ENCODE measurements at places on chromosomes 12 and 14.

- DNase-seq: no peak
These were observed 8.9 kb upstream of the METTL17 start for GRCh38 chr14:20980906-20981305.

DNA sequence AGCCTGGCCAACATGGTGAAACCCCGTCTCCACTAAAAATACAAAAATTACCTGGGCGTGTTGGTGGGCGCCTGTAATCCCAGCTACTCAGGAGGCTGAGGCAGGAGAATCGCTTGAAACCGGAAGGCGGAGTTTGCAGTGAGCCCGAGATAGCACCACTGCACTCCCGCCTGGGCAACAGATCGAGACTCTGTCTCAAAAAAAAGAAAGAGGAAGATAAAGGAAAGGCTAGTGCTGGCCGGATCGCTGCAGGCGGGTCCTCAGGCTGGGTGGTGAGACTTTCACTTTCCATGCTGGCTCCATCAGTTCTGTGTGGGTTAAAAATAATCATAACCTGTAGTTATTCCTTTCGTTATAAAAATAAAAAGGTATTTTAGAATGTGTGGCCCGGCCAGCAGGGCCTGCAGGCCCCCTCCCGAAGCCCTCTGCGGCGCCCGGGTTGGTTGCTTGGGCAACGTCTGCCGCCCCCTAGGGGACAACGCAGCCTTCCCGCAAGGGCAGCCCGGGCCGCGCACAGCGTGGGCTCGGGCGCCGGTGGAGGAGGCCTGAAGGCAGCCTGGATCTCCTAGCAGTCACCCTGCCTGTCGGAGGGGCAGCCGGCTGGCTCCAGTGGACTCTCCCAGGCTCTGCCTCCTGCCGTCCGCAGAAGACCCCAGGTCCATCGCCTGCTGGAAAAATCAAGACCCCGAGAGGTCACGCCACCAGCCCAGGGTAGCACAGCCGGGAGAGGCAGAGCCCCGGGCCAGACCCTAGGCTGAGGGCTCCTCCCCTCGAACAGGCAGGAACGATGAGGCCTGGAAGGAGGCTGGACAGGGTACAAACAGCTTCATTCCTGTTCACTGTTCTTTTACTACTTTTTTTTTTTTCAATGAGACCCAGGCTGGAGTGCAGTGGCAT, 5.0 kb upstream of the SLC25A47 start:
- DNase-seq: peak; percentile 65

DNA sequence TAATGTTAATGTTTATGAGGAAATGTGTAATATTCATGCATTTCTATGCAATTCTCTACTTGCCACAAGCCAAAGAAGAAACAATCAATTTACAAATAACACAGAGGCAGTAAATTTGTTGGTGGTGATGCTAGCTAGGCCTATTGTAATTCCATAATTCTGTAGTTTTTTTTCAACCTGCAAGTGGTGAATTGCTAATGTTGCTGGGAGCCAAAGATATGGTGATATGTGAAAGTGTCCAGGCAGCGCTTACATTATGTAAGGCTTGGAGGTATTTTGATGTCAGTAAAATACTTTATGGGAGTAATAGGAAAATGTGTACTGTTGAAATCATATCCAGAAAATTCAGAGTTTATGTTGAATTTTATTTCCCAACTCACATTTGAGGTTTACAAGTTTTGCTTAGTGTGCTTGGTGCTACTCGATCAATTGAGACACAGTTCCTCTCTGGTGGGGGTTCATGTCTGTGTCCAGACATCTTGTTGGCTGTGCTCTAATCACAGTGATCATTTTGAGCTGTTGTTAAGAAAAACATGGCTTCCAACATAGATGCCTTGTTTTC, 23.2 kb downstream of the TMTC2 start:
- no peak for DNase-seq

DNA sequence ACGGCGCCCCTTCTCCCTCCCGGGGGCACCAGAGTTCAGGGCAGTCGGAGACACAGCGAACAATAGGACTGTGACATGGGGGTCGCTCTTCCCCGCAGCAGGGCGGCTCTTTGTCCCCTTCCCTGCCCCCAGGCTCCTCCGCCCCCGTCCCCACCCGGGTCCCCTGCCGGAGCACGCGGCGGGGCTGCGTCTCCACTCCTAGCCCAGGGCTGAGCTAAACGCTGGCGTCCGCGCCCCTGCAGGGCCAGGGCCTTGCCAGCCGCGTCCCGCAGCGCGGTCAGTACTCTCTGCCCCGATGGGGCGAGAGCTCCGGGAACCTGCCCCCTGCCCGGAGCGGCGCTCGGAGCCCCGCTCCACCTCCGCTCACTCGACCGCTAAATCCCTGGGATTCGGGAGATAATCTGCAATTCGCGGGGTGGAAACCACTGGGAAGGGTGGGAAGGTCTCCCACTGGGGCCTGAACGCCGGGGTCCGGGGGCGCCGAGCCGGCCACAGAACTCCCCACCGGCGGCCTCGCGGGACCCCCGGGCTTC, 825 bp upstream of the CCDC85C start:
- DNase-seq: peak; percentile 22

- no peak for DNase-seq
These were observed 381.8 kb downstream of the BTG1 start for GRCh38 chr12:91763654-91764370.

DNA sequence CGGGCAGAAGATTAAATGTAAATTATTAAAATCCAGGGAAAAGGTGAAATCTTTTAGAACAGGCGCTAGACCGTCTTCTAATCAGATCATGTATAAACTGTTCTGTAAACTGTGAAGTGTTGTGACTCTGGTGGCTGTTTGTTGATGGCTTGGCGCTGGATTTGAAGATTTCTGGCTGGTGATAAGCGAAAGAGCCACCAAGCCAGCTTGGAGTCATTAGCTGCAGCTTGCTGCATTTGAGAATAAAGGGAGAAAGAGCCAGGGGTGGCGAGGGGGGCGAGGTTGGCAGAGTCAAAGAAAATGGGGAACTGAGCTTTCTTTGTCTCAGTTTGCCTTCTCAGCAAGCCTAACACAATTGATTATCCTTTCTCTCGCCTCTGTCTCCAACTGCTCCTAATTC, 8.0 kb downstream of the SYNDIG1L start:
- no peak for DNase-seq

GRCh38 chr14:94449930-94450329, 2.7 kb downstream of the SERPINA11 start:
- no peak for DNase-seq

DNA sequence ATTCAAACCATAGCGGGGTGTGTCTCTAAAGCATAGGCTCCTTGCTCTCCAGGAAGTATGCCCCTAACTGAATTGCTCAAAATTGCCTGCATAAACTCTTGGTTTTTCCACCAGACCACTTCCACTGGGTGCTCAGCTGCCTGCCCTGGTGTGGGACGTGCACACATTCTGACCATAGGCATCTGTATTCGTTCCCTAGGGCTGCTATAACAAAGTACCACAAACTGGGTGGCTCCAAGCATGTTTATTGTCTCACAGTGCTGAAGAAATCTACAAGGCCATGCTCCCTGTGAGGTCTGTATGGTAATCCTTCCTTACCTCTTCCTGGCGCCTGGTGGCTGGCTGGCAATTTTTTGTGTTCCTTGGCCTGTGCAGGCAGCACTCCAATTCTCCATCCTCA, 16.4 kb upstream of the GALNT6 start:
- no peak for DNase-seq

GRCh38 chr12:30989754-30990153, 63.2 kb downstream of the TSPAN11 start:
- no peak for DNase-seq

- no peak for DNase-seq
These were observed 136.6 kb upstream of the SLC38A2 start for GRCh38 chr12:46509135-46509534.

DNA sequence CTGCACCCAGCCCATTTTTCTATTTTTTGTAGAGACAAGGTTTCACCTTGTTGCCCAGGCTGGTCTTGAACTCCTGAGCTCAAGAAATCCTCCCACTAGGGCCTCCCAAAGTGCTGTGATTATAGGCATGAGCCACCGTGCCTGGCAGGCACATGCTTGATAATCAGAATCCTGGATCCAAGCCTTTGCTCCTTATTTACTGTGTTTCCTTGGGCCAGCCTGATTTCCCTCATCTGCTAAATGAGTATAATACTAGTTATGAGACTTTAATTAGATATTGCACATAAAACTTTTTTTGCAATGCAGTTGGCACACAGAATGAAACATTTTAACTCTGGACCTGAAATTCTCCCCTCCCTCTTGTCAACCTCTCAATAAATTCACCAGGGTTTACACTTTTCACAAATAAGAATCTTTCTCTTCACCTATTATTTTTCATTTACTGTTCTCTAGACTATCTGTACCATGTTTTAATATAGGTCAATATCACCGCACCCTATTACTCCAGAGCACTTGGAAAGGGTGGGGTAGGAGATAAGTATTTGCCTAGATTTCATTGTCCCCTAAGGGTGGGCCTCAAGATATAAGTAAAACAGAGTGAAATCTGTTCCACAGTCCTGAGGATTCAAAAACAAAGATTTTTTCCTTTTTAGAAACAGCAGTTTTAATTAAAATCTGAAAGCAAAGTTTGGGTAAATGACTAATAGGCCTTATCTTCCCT, 69.2 kb upstream of the NR2C1 start:
- no peak for DNase-seq

GRCh38 chr12:7610006-7610405, 55.7 kb downstream of the APOBEC1 start:
- no peak for DNase-seq

- DNase-seq: no peak
These were observed 41.7 kb downstream of the RASSF9 start for GRCh38 chr12:85794531-85794930.

DNA sequence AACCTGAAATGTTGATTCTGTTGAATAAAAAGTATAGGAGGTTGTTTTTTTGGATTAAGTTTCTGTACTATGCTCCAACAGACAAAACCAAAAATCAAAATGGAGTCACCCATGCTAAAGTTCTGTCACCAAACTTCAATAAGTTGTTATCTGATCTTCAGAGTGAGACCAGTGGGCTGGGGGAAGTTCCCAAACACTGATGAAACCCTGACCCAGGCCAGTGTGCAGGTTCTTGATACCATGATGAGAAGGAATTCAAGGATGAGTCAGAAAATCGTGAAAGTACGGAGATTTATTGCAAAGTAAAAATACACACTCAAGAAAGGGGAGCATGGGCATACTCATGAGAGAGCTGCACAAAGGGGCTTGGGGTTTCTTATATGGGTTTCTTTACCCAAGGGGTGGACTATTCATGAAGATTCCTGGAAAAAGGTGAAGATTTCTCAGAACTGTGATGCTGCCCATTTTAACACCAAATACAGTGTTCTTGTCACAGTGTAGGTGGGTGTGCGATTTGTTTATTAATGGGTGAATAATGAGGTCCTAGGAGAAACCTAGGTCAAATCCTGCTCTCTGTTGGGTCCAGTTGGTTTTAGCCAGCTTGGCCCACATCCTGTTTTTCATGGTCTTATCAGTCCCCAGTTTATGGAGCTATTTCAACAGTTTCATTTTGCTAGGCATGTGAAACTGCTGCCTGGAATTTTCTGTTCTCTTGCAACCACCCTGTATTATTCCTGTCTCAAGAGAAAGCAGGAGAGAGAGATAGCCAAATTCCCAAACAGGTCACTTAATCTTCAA, 27.5 kb upstream of the DENND5B start:
- DNase-seq: no peak

GRCh38 chr12:67352682-67353081, 83.5 kb downstream of the CAND1 start:
- no peak for DNase-seq

- no peak for DNase-seq
These were observed 25.1 kb downstream of the PRKAB1 start for GRCh38 chr12:119692997-119693396.

- DNase-seq: peak; percentile 75
These were observed 438 bp downstream of the DDX54 start for GRCh38 chr12:113184900-113185179.

- no peak for DNase-seq
These were observed 464.9 kb downstream of the PDZRN4 start for GRCh38 chr12:41652981-41653380.

DNA sequence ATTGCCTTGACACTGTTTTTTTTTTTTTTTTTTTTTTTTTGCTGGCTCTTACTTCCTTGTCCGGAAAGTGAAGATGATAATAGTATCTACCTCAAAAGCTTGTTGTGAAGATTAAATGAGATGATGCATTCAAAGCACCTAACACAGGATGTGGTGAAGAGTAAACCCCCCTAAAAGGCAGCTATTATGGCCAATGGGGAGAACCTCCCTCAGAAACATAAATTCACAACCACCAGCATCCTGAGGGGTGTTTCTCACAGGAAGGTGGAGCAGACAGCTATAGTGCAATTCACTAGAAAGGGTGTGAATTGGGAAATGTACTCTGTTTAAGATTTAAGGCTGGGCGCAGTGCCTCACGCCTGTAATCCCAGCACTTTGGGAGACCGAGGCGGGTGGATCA, 85.4 kb upstream of the CRY1 start:
- no peak for DNase-seq

- DNase-seq: no peak
These were observed 147.7 kb upstream of the SYT10 start for GRCh38 chr12:33587354-33587753.

DNA sequence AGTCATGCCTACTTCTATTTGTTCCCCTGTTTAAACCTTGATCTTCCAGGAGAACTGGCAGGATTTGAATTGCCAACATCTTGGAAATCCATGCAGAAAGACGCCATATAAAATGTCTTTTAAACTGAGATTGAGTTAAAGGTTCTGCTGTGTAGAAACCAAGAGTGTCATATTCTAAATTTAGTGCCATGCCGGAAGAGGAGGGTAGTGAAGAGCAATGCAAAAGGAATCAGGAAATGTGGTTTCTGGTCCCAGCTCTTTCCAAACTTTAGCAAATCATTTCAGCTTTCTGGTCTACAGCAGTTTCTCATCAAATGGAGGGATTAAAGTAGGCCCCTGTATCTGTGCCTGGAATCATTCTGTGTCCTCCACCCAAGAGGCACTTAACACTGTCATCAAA, 85.7 kb downstream of the BTG1 start:
- no peak for DNase-seq

DNA sequence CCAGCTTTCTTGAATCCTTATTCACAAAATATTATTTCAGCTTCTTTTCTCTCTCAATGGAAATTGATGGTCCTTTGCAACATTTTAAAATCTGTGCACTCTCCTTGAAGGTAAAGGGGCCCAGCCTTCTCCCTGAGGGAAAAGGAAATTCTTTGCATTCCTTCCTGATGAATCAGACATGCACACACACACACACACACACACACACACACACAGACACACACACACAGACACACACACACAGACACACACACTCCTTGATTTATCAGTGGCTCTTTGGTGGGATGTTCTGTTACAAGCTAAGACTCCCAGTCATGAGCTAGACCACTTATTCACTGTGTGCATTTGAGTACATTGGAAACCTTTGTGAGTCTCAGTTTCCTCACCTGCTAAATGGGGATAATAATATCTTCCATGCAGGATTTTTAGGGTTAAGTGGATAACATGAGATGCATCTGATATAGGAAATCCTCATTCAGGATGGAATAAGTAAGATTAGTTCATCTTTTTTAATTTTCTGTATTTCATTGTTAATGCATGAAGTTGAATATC, 45.1 kb upstream of the HMGA2 start:
- DNase-seq: no peak

GRCh38 chr12:97597031-97597751, 134.6 kb downstream of the RMST start:
- DNase-seq: no peak

All from T-helper 17 cell (primary cell).